ENCODE measurements at places on chromosomes 13 and 19.

- DNase-seq: no peak
Measured at GRCh38 chr13:25494698-25495411, 123.1 kb downstream of the ATP8A2 start.

DNA sequence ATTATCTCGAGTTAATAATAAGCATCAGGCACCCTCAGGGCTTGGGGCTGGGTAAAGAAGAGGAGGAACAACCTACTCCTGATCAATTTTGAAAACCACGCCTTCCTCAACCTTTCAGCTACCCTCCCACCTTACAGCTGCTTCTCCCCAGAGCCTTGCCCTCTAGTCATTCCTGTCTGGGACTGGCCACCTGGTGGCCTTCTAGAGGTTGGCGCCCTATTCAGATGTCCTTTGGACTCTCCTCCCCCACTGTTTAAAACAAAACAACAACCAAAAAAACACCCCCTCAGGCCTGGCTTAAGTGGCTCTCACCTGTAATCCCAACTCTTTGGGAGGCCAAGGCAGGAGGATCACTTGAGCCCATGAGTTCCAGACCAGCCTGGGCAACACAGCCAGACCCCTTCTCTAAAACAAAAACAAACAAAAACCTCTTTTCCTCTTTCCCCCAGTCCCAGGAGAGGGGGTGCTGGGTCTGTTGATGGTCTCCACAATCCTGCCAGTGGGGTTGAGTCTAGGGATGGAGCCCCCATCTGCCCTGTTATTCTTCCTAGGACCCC is 62.3 kb downstream of the CCDC70 start:
- DNase-seq: no peak

GRCh38 chr13:103694033-103694432 is 627.8 kb upstream of the SLC10A2 start:
- no peak for DNase-seq

DNA sequence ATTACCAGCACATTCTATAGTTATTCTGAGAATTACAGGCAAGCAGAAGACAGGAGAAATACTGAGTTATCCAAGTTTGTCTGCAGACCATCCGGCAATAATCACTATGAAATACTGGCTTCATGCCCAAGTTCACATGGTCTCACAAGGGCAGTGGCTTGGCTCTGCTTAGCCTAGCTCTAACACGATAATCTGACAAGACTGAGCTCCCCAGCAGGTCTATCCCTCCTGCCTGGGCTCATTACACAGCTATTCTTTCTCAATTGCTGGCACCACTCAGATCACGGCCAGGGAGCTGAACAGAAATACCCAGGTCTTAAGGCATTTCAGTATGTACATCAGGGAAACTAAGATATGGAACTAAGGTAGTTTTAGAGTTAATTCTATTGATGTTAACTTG is 361.6 kb upstream of the PCDH20 start:
- no peak for DNase-seq
